ENCODE measurements at places on chromosomes 7 and 10.

- DNase-seq = no peak
These were observed 27.3 kb upstream of the ANK3 start for GRCh38 chr10:60417024-60417423.

DNA sequence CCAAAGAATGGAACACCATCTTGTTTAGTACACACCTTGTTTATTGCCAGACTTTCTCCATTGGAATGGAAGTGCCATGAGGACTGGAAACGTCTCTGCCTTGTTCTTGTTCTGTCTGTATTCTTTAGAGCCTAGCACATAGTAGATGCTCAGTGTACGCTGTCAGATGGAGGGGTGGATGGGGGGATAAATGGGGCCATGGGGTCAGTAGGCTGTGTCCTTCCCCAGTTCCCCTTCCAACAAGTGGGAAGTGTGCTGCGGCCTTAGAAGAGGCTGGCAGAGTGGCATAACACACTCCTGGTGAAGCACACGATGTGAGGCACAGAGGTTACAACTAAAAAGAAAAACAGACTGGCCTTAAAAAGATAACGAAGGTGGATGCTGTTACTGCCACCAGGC, 61.9 kb downstream of the TMEM209 start:
- no peak for DNase-seq

GRCh38 chr10:62456611-62457101, 82.5 kb downstream of the ZNF365 start:
- DNase-seq = no peak

DNA sequence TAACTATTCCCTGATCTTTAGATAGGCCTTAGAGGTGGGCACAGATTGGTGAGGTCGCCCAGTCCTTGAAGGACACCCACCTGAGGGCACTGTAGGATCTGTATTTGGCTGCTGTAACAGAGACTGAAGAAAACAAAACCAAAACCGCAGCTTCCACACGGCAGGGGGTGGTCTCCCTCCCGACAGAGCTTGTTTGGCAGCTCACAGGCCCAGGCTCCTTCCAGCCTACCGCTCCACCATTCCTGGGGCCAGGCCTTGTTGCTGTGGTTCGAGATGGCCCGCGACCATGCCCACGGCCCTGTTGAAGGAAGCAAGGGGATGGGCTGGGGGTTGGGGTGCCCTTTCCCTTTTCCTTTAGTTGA, 30.4 kb downstream of the ZNF783 start:
- DNase-seq = no peak

DNA sequence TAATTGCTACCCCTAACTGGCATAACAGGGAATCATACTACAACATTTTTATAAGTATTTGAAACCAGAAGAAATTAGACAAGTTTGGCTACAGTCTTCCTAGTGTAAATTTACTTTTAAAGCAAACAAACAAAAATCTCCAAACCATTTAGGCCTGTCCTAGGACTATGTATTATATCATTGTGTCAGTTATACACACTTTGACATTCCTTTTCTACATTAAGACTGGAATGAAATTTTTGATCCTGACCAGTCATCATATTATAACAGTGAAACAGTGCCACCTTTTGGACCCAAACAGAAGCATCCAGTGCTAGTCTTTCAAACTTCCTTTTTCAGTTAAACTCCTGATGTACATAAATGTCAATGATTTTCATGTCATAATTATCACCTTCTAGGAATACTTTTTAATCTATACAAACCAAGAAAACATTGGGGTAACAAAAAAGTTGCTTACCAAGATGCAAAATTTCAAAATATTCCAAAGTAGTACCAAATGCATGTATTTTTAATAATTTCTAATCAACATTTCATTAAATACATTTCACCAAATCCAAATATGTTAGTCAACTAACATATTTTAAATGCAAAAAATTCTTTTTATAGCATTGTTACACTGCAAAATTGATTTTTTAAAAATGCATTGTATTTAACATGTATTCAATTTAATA, 75.7 kb downstream of the IMMP2L start:
- DNase-seq = peak; percentile 22

GRCh38 chr10:21705828-21706176, 171.8 kb downstream of the MLLT10 start:
- DNase-seq = no peak

DNA sequence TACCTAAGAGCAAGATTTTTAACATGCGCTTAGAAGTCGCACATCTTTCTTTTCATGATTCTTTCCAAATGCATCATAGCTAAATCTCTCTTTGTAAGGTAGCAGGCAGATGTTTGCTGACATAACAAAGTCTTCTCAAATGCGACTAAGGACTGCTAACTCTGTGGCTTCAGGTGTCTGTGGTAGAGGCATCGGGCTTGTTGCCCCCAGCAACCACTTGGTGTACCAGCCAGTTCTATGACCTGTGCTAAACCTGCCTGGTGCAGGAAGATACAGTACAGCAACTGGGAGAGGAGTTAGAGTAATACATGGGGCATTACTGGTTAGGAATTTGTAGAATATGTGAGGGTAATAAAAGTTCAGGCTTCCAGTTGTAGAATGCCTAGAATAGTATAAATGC, 654.1 kb downstream of the NRG3 start:
- DNase-seq = no peak

DNA sequence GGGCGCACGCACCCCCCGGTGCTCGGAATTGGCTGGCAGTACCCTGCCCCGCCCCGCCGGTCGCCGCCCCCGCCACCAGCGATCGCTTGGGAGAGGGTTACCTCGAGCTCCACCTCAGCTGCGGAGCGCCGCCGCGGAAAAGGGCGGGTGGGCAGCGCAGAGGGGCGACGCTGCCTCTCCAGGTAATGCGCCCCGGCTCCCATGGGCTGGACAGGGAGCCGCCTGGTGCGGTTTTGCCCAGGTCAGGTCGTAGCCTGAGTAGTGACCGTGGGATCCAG, 1.3 kb downstream of the PFKFB3 start:
- no peak for DNase-seq

- DNase-seq = no peak
These were observed 282.8 kb downstream of the SNX10 start for GRCh38 chr7:26574476-26574875.

GRCh38 chr7:55642266-55642665, 70.0 kb upstream of the VOPP1 start:
- DNase-seq = no peak

GRCh38 chr7:120033114-120033513, 239.9 kb upstream of the KCND2 start:
- DNase-seq = no peak

DNA sequence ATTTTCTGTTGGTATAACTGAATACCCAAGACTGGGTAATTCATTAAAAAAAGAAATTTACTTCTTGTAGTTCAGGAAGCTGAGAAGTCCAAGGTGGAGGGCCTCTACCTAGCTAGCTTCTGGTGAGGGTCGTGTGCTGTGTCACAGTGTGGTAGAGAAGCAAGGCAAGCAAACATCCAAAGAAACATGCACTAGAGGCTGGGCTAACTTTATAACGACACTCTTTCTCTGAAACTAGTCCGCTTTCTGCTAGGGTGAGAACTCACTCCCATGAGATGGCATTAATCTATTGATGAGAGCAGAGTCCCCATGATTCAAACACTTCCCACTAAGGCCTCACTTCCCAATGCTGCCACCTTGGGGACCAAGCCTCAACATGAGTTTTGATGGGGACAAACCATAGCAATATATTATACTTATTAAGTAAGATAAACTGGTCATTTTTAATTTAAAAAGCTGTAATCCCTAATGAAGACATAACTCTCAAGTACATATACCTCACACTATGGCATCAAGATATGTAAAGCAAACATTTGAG, 50.8 kb downstream of the PHYHIPL start:
- DNase-seq = no peak

GRCh38 chr7:117870448-117871130, 2.7 kb downstream of the CTTNBP2 start:
- no peak for DNase-seq

DNA sequence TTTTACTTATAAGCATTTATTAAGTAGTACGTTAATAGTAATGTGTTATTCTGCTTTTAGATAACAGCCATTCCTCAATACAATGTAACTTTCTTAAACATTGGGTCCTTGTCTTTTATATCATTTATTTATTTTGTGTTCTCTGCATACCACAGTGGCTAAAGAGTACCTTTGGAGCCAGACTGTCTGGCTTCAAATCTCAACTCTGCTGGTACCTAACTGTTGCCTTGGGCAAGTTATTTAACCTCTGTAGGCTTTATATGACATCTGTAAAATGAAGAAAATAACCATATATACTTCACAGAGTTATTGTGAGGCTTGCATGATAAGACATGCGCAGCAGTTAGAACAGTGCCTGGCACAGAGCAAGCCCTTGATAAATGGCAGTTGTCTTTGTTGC, 397.6 kb downstream of the MDFIC start:
- DNase-seq = no peak

- peak; percentile 71 for DNase-seq
These were observed 875 bp upstream of the HECTD2 start for GRCh38 chr10:91409069-91409868.

GRCh38 chr7:45402480-45403218, 171.5 kb upstream of the ADCY1 start:
- no peak for DNase-seq
